GM06990 (cell line): ENCODE measurements at places on chromosomes 4 and X.

DNA sequence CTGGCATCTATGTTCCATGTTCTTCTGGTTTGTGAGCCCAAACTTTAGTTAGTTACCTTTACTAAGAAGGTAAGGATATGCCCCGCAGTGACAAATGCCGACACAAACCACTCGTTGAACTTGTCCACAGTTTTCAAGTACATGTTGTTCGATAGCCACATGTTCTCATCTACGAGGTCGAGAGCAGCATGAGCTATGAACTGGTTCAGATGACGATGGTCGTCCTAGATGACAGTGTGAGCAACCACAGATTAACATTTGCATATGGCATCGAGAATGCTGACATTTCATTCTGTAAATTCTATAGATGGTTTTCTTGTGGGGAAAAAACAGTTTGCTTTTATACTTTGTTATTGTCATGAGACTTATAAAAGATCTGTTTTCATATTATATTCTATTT lies 18.0 kb downstream of the TRAPPC2 start:
- DNase-seq: no peak

- DNase-seq: no peak
These were observed 38.5 kb upstream of the CXXC4 start for GRCh38 chr4:104533156-104533555.

GRCh38 chr4:164943192-164943591 lies 34.3 kb downstream of the TRIM61 start:
- no peak for DNase-seq

- no peak for DNase-seq
These were observed 13.4 kb downstream of the SLC10A7 start for GRCh38 chr4:146508229-146508939.

GRCh38 chrX:100410901-100411801 lies 1.1 kb upstream of the PCDH19 start:
- DNase-seq: no peak

- no peak for DNase-seq
These were observed 231.7 kb downstream of the C4orf33 start for GRCh38 chr4:129327637-129328036.

DNA sequence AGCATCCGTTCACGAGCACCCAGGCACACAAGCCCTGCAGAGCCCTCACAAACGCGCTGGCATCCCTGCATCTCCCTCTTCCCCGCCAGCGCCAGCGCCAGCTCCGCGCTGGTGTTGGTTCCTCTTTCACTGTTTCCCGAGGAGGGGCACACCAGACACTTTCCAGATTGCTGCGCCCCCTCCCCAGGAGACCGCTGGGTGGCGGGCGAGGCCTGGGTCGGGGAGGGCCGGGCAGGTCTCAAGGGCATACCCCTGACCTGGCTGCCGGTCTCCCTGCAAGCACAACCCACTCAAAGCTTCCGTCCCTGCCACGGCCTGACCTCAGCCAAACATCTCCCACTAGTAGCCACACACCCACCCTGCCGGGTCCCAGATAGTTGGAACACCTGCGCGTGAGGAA lies 2.2 kb upstream of the NKX1-1 start:
- no peak for DNase-seq
